Caudate nucleus (tissue), 63 donors: ENCODE measurements at places on chromosomes 2 and 18.

DNA sequence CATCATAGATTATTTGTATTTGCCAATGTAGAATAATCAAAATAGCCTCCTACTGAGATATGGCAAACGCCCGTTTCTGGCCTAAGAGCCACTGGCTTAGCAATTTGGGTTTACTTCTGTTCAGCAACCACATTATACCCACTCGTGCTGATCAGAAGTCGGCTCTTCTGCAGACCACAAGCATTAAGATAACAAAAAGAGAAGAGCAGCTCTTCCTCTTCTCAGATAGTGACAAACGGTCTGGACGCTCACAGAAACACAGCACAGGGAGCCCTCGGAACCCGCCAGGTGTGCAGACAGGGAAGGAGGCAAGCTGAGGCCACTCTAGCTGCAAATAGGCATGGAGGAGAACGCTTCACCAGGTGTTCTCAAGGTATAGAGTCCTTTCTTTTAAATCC is 164.0 kb downstream of the HDAC4 start:
- no peak for DNase-seq

DNA sequence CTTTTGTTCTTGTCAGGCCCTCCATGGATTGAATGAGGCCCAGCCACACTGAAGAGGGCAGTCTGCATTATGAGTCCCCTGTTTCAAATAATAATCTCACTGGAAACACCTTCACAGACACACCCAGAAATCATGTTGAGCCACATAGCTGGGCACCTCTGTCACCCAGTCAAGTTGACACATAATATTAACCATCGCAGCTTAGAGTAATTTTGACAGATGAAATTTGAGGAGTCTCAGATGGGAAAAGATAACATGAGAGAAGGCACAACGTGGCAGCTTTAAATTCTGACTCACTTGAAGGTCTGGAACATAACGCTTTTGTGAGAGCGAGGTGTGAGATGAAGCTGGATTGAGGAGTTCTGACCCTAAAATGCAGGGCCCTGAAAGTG is 70.9 kb upstream of the TMEM87B start:
- DNase-seq, result no peak

DNA sequence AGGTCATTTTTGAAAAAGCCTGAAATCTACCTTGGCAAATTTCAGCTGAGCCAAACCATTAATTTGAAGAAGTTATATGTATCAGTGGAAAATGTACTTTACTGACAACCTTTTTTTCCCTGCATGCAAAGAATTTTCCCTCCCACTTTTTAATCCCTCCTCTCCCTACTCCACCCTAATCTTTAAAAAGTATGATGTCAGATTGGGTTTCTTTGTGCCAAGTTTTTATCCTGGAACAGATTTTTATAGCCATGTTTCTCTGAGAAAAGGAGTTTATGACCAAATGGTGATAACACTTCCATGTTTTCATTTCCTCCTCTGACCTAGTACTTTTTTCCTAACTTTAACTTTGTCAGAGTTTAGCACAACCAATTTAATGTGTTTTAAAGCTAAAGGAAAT is 250.3 kb upstream of the FOSL2 start:
- DNase-seq, result no peak

- no peak for DNase-seq
These were observed 201.0 kb downstream of the SMAD7 start for GRCh38 chr18:48749768-48750167.

DNA sequence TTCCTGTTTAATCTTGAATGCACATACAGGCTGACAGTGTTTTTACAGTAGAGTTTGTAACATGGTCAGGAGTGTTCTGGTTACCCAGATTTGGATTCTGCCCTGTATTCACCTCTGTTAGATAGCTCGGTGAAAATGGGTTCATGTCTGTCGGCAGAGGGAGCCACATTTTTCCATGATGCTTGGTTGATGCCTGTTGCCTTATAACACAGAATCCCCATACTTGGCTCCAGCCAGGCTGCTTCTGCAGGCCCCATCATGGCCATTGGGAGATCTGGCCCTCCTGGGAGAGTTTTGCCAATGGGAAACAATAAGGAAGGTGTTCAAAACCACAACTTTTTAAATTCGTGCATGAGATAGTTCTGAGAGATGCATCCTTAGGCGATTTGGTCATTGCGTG is 78.1 kb downstream of the WDSUB1 start:
- no peak for DNase-seq

DNA sequence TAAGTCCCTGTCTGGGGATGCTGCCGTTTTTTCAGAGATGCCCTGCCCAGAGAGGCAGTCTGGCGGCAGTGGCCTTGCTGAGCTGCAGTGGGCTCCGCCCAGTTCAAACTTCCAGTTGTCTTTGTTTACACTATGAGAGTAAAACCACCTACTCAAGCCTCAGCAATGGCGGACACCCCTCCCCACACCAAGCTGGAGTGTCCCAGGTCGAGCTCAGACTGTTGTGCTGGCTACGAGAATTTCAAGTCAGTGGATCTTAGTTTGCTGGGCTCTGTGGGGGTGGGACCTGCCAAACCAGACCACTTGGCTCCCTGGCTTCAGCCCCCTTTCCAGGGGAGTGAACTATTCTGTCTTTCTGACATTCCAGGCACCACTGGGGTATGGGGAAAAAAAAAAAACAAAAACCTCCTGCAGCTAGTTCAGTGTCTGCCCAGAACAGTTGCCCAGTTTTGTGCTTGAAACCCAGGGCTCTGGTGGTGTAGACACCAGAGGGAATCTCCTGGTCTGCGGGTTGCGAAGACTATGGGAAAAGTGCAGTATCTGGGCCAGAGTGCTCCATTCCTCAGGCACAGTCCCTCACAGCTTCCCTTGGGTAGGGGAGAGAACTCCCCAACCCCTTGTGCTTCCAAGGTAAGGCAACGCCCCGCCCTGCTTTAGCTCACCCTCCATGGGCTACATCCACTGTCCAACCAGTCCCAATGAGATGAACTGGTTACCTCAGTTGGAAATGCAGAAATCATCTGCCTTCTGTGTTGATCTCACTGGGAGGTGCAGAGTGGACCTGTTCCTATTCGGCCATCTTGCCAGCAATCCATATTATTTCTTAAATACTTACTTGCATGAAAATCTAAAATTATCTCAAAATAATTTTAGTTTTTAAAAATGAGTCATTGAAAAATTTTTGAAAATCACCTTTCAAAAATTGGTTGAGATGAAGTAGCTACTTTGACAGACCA is 338.0 kb downstream of the OSR1 start:
- DNase-seq, result no peak

DNA sequence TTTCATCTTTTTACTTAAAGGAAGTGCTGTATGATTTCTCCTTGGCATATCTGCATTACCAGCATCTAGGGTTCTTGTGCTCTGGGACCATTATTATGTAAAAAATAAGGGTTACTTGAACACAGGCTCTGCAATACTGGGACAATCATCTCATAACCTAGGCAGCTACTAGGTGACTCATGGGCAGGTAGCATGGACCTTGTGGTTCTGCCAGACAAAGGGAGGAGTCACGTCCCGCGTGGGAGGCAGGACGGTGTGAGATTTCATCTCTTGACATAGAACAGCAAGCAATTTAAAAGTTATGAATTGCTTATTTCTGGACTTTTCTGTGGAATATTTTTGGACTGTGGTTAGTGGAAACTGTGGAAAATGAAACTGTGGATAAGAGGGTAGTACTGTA is 34.1 kb downstream of the ASAP2 start:
- no peak for DNase-seq

DNA sequence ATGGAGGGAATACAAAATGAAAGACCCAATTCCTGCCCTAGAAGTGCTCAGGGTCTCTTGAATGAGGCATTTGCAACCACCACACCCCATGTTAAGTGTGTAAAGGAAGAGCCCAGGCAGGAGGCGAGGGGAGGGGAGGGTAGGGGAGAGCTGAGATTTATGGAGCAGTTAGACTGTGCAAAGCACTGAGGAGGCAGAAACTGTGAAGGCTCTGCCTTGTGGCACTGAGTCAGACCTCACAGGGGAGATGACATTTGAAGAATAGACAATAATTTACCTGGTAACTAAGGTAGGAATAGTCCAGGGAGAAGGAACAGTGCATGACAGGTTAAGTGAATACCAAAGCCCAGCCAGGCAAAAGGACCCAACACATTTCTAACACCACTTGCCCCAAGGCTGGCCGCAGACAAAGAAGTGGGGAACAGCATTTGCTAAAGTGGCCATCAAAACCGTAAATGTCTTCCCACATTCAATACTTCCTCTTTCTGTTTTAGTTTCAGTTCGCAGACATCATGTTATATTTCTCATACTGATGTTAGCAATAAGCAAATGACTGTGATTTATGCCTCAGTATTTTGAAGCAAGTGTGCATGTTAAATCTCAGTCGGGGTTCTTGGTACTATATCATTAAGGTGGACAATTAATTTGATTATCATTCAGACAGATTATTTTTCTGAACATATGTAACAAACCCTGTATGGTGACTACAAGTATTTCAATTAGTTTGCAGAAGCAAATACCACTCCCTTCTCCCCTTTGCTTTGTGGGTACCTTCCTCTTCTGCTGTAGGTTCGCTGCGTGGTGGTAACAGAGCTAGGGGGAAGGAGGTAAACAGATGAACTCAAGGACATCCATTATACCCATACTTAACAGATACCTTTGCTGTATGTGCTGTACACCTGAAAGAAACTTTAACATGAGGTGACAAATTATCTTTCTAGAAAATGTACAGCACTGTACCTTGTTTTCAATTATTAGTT is 27.5 kb downstream of the CDH20 start:
- no peak for DNase-seq

GRCh38 chr2:72940786-72941185 is 23.5 kb downstream of the EMX1 start:
- no peak for DNase-seq

DNA sequence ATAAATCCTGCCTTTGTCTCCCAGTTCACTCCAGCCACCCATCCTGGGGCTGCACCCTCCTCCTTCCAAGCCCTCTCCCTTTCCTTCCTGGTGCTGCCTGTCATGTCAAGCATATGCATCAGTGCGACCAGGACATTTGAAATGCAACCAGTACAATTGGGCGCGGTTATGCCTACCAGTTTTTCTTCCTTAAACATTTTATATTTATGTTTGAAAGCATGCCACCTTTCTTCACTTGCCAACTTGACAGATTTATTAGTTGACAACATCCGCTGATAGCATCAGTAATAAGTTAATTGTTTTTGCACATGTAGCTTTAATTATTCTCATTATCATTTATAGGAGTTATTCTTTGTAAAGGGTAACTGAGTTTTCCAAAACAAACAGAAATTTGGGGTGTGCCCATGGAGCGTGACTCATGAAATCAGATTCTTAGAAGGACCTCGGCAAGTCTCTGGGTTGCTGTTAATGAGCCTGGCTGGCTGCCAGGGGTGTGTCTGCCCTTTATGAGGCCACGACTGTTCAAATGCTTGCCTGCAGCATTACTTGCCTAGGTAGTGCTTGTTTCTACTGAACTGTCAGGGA is 32.8 kb upstream of the IL1B start:
- no peak for DNase-seq

- no peak for DNase-seq
These were observed 161.9 kb downstream of the KLHL29 start for GRCh38 chr2:23546913-23547312.

DNA sequence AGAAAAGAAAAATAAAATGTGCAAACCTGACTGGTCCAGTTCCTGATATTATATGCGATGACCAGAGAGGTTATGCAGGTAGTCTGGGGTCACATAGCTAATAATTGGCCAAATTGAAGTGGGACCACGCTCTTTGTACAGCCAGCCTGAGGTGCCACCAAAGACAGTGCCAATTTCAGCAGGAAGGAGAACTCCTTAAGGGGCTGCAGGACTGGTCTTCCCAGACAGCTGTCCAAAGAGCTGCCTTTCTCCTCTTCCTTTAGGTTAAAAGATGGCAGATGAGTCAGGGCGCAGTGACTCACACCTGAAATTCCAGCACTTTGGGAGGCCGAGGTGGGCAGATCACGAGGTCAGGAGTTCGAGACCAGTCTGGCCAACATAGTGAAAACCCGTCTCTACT is 95.5 kb downstream of the ACKR3 start:
- no peak for DNase-seq

DNA sequence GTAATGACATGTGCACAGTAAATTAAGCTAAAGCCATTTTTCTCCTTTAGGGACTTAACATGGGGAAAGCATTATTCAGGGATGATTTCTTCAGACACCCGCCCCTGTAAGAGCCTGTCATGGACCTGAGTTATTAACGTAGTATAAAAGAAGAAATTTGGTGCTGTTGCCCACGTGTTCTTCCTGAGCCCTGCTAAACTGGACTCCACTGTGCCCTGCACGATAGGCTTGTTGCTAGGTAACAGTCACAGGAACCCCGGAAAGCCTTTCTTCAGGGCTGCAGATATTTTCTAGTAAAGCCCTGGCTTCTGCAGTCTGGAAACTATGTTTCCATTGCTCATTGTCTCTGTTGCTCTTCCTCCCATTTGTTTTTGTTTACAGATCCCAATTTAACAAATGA is 157.9 kb downstream of the LRRC30 start:
- no peak for DNase-seq

GRCh38 chr2:237629188-237629534 is 1.8 kb downstream of the LRRFIP1 start:
- no peak for DNase-seq

DNA sequence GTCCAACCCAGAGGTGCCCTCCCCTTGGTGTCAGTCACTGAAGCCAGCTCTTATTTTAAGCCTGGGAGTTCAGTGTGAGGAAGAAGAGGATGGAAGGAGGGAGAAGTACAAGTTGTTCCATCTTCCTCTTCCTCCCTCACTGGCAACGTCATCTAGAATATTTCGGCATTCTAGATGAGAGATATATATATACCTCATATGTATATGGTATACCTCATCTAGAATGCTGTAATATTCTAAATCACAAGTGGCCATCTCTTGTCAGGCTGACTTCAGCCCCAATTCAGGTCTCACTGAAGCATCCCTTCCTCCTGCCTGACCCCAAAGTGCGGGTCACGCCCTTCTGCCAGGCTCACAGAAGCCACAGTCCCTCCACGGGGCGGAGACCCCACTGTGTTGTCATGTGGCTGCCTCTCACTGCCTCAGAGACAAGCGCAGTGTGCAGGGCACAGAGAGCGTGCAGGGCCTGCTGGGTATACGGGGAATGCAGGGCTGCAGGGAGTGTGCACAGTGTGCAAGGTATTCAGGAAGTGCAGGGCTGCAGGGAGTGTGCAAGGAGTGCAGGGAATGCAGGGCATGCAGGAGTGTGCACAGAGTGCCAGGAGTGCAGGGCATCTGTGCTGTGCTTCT is 32.8 kb upstream of the B3GNT7 start:
- no peak for DNase-seq

GRCh38 chr2:108073415-108074072 is 87.2 kb downstream of the SLC5A7 start:
- no peak for DNase-seq

GRCh38 chr18:62085756-62086155 is 101.1 kb downstream of the PIGN start:
- no peak for DNase-seq

GRCh38 chr2:100365434-100365833 is 43.1 kb upstream of the LONRF2 start:
- DNase-seq, result no peak

- no peak for DNase-seq
These were observed 94.5 kb upstream of the FN1 start for GRCh38 chr2:215530191-215530968.

DNA sequence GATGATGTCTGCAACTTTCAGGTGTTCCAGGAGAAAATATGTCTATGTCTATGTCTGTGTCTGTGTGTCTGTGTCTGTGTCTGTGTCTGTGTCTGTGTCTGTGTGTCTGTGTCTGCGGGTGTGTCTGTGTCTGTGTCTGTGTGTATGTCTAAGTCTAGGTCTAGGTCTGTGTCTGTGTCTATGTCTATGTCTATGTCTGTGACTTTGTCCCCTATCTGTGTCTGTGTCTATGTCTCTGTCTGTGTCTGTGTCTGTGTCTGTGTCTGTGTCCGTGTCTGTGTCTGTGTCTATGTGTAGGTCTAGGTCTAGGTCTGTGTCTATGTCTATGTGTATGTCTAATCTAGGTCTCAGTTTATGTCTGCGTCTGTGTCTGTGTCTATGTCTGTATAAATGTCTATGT is 10.5 kb downstream of the IL1R2 start:
- no peak for DNase-seq
